ENCODE measurements at places on chromosomes 1 and 21.

- DNase-seq, result no peak
Observed at GRCh38 chr1:238265866-238266265, 375.1 kb upstream of the ZP4 start.

DNA sequence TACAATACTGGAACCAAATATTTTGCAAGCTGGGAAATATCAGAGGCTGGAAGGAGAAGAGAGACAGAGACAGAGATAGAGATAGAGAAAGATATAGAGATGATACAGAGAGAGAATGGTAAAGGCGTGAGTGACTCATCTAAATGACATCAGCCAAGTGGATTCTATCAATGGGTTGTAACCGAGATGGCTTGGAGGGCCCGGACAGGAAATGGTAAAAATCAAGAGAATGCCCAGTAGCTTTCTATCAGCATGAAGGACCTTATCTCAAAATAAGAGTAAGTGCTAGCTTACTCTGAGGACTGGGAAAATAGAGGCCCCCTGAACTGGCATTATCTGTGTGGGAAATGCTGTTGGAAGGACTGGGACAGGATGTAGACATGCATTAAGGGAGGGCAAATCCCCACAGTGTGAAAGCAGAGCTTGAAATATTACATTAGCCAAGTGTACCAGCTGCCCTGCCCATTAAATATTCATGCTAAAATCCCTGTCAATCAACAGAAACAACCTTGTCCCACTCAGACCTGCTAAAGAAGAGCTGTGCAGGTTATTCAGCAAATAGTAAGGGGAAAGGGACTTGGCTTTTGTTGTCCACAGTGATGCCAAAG lies 76.6 kb upstream of the ZNF644 start:
- DNase-seq, result no peak

- no peak for DNase-seq
Observed at GRCh38 chr1:56825436-56825835, 6.2 kb upstream of the FYB2 start.

- no peak for DNase-seq
Observed at GRCh38 chr21:44724196-44724595, 12.8 kb upstream of the TSPEAR start.

GRCh38 chr1:229370601-229371021 lies 27.8 kb upstream of the CCSAP start:
- no peak for DNase-seq

GRCh38 chr1:246002725-246003441 lies 504.2 kb downstream of the SMYD3 start:
- peak; percentile 45 for DNase-seq

- DNase-seq, result no peak
Observed at GRCh38 chr1:230708631-230709580, 5.0 kb downstream of the AGT start.

- DNase-seq, result no peak
Observed at GRCh38 chr1:85504417-85504816, 39.5 kb upstream of the DDAH1 start.

DNA sequence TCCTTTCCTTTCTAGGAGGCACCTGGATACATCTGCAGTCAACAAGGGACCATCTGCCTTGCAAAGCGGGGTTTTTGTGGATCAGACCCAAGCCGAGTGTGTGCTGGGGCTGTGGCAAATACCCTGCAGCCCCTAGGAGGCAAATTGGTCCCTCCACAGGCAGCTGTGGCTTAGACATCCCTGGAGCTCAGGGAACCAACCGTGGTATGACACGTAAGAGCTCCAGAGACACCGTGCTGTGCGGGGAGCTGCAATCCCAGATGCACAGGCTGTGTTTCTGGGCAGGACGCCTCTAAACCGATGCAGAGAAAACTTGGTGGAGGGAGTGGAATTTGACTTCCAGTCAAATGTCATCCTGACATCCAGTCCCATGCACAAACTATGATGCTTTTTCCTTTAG lies 141.5 kb downstream of the KAZN start:
- DNase-seq, result no peak

DNA sequence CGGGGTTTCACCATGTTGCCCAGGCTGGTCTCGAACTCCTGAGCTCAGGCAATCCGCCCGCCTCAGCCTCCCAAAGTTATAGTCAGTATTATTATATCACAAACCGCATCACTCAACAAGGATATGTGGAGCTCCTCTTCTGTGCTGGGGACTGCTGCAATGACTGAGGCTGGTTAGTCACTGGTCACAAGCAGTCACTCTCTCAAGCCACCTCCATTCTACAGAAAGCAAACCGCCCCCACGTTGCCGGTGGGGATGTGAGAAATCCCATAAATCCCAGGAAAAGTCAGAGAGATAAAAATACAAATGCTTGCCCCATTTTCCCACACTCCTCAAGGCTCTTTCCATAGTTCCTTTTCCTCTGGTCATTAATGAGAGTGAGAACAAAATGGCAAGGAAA lies 155.7 kb downstream of the ADSS2 start:
- DNase-seq, result no peak

DNA sequence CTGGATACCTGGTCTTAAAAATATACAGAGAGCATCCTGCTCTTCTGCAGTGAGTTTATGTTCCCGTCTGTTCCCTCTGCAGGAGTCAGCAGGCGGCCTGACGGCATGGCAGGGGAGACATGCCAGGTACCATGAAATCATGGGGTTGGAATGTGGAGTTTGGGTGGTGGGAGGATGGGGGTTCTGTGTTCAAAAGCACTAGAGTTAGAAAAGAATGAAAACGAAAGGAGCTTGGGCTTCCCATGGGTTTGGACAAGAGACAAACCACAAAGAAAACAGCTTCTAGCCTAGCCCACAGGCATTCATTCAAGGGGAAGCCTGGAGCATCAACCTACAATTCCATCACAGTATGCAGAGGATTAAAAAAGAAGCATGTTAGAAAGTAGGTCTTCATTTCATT lies 59.9 kb downstream of the WARS2 start:
- peak; percentile 42 for DNase-seq

DNA sequence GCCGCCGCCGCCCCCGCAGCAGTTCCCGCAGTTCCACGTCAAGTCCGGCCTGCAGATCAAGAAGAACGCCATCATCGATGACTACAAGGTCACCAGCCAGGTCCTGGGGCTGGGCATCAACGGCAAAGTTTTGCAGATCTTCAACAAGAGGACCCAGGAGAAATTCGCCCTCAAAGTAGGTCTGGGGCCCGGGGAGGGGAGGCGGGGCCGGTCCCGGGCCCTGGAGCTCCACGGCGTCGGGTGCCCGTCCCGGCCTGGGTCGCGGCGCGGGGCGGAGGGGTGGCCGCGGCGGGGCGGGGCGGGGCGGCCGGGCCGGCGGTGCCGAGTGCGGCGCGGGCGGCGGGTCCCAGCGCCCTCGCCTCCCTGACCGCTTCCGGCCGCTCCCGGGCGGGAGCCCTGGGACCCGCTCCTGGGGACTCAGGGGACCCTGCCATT lies 646 bp downstream of the MAPKAPK2 start:
- no peak for DNase-seq

GRCh38 chr1:8825985-8826481 lies 8.6 kb upstream of the RERE start:
- no peak for DNase-seq

DNA sequence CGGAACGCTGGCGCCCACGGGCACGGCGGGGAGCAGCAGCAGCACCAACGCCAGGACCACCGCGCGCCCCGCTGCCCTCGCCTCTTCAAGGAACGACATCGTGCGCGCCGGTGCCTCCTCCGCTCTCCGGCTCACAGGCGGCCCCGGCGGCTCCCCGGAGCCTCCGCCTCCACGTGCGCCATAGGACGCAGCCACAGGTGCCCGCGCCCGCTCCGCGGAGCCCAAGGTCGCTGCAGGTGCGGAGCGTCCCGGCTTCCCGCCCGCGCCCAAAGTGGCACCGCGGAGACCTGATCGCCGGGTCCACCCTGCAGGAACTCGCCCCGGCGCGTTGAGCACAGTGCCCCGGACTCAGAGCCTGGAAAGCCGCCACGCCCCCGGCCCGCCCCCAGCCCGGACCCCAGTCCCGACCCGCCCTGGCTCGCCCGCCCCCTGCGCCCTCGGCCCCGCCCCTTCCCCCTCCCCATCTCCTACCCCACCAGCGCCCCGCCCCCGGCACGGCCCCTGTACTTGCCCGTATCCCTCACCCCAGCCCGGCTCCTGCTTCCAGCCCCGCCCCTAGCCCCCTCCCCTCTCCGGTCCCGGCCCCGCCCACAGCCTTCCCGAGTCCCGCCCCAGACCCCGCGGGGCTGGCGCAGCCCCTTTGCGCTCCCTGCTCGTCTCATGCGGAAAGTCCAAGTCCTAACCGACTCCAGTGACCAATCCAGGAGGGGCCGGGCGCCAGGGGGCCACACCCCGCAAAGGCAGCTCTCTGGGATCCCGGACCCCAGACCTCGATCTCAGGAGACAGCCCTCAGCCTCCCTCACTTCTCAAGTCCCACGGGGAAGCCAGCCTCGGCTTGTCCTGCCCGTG lies at the start of gene MEGF6:
Gene MEGF6, minus strand, starts transcription at position 339 of the 850 bp plus-strand sequence. Its CDS starts 240 bp downstream, at position 99.
- no peak for DNase-seq

DNA sequence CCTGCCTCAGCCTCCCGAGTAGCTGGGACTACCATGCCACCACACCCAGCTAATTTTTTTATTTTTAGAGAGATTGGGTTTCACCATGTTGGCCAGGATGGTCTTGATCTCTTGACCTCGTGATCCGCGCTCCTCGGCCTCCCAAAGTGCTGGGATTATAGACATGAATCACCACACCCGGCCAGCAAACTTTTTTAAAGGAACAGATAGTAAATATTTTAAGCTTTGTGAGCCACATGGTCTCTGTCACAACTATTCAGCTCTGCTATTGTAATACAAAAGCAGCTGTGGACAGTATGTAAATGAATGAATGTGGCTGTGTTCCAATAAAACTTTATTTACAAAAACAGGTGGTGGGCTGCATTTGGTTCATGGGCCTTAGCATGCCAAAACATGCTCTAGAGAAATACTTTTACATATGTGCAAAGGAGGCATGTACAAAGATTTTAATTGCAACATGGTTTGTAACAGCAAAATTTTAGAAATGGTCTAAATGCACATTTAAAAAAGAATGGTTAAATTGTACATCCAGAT lies 47.0 kb downstream of the CDCP2 start:
- no peak for DNase-seq

GRCh38 chr21:42555756-42556438 lies 42.2 kb downstream of the SLC37A1 start:
- no peak for DNase-seq

DNA sequence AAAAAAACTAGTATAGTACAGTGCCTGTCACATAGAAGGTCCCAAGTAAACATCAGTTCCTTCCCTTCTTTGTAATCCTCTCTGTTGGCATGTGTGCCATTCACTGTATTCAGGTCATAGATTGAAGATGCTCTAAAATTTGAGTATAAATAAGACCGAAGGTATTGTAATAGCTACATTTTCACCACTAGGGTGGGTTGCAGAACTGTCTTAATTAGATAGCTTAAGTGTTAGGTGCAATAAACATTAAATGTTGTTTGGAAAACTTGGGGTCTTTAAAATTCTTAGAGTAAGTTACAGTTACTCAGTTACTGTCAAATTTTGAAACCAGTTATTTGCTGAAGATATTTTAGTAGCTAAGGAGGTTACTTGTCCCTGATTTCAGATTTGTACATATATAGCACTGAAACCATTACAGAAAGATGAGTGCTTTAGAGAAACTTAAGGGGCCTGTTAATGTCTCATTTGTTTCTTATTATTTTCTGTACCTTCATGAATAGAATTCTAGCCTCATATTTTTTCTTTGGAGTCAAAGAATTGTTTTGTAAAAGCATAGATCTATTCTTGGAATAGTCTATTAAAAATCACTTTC lies 24.3 kb downstream of the PER3 start:
- no peak for DNase-seq

GRCh38 chr21:46369520-46370235 lies 45.7 kb downstream of the PCNT start:
- DNase-seq, result no peak

DNA sequence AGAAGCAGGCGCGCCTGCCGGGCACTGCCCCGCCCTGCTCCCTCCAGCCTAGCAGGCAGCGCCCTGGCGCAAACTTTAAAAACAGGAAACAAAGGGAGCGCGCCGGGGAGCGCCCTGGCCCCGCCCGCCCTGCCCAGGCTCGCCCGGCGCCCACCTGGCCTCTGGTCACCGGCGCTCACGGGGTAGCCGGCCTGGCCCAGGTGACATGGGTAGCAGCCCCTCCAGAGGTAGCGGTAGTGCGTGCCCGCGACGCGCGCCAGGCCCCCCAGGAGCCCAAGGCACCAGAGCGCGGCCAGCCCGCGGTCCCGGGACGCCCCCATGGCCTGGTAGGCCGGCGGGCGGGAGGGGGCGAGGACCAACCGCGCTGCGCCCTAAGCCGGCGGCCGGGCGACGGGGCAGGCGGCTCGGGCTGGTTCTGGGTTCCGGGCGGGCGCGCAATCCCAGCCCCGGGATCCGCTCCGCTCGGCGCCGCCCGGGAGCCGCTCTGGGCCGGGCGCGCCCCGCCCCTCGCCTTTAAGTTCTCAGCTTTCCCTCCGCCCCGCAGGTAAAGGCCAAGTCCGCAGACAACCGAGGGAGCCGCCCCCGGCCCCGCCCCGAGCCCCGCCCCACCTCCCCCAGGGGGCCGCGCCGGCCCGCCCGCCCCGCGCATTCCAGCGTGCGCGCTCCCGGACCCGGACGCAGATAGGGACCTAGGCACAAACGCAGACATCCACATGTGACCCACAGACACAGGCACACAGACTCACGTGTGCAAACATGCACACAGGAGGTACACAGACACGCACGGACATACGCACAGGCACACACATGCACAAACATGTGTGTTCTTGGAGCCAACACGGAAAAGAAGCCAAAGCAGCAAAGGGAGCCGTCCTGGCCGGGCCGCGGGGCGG lies 76.7 kb downstream of the ARHGEF16 start:
- peak; percentile 20 for DNase-seq

DNA sequence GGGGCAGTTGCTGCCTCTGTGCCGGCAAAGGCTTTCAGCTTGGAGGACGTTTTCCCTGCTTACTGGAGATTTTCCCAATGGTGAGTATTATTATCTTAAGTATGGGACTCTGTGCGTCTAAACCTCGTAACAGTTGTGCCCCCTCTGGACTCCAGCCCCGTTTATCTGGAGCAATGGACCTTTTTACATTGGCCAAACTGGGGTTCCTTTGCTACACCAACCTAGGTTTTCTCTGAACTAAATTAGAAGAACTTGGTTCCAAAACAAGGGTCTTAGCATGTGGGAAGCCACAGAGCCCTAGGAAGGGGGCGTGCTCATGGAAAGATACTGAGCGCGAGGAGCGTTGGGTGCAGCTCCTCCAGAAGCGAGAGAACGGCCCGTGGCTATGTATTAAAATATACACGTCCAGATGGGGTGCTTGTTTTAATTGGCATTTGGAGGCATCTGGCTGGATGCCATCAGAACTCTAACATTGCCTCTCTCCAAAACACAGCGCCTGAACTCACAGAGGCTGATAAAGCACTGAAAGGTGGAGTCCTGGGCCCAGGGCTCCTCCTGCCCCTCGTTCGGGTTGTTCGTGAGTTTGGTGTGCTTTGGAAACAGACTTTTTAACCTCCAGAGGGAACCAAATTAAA lies 28.4 kb downstream of the POFUT2 start:
- DNase-seq, result no peak

- no peak for DNase-seq
Observed at GRCh38 chr1:30844631-30845030, 63.9 kb downstream of the SDC3 start.

GRCh38 chr1:214312530-214313051 lies 31.6 kb downstream of the SMYD2 start:
- no peak for DNase-seq

GRCh38 chr1:222877854-222878253 lies 63.0 kb downstream of the DISP1 start:
- no peak for DNase-seq

Data from iPS DF 19.7 (cell line).